ENCODE measurements at places on chromosomes 2 and 18.

DNA sequence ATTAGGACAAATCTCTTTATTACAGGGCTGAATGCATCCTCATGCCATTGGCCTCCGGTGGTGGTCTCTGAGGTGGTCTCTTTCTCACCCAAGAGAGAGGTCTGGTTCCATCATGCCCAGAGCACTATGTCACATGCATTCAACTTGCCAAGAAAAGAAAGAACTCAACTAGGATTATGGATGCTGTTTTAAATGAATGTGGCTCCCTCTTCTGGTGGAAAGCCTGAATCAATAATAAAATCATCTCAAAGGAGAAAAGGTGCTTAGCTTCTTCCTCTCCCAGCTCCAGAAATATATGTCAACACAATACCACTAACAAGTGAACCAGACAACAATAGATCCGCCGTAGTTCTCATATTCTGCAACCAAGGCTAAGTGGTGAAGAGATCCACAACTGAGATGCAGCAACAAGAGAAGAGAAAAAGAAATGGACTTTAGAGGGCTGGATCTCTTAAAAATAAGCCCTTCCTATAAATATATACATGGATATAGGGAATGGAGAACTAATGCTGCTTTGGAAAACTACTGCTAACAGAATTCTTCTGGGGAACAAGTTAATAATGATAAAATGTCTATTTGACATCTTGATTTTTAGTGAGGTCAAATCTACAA, 396.8 kb downstream of the NCKAP5 start:
- no peak for DNase-seq

- DNase-seq, result no peak
Observed at GRCh38 chr18:331221-331821, 63.5 kb upstream of the THOC1 start.

DNA sequence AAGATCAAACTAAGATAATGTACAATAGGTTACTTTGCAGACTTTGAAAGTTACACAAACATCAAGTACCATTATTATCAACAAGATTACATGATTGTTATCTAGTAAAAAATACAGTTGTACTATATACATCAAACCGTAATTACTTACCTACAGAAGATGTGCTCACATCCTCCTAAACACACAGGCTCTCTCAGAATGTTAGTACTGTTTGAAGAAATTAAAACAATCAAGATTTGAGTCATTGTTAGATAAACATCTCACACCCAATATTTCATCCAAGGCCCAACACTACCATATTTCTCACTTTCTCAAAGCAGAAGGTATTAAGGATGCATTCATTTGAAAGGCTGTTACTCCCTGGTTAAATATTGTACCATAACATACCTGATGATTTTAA, 12.6 kb downstream of the BARD1 start:
- DNase-seq, result no peak

DNA sequence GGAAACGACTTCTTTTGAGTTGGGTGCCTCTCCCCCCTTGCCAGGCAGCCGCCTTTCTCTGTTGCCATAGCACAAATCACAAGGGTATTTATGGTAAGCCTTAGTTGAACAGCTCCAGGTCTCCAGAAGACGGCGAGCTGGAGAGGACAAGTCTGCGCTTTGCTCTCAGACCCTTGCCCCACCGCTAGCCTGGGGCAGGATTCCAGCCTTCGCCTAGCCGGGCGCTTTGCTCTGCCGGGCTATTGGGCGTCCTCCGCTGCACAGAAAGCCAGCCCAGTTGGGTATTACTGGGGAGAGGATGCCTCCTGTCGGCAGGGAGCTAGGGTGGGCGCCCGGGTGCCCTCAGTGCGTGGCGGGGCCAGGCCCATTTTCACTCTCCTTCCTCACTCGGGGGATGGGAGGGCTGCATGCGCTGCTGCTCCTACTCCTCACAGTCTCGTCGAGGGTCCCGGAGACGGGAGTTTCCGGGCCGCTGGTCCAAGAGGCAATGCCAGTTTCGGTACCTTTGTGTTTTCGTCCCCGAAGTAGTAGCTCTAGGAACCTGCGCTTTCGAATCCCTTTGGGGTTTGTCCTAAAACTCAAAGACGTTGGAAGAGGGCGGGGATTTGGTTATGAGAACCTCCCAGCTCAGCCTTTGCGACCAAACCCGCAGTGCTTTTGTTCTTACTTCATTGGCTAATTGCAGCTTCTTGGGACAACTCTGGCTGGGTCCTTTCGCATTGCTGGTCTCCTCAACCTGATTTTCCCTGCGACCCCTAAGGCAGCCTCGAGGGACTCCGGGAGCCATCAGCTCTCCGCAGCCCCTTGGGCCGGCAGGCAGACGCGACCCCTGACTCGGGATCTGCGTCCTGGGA, 3.6 kb upstream of the DLX2 start:
- DNase-seq, result no peak

GRCh38 chr2:235382179-235382578, 111.7 kb upstream of the AGAP1 start:
- DNase-seq, result no peak

GRCh38 chr2:149021761-149022160, 16.7 kb upstream of the LYPD6B start:
- no peak for DNase-seq

GRCh38 chr2:110103061-110103961, 12.3 kb downstream of the MALL start:
- no peak for DNase-seq

- DNase-seq, result no peak
Observed at GRCh38 chr18:25019086-25019860, 332.7 kb downstream of the ZNF521 start.

- DNase-seq, result no peak
Observed at GRCh38 chr2:25856377-25856776, 21.9 kb downstream of the ASXL2 start.

- DNase-seq, result no peak
Observed at GRCh38 chr2:8578335-8579244, 103.3 kb upstream of the ID2 start.
